ENCODE measurements at places on chromosomes 7 and 10. TPM values are rescaled to one million over a fixed set of nuclear protein-coding genes. Genes with fewer than 3 reads are reported as not detected.

The NSUN6 gene
- total RNA-seq: 6.8 TPM

The STAG3 gene
- total RNA-seq: 1.4 TPM

The ZNF117 gene
- total RNA-seq: 1.9 TPM

The HMX2 gene
- total RNA-seq: not detected

The ZNF239 gene
- total RNA-seq: 6.9 TPM

The CNNM1 gene
- under 0.01 TPM for total RNA-seq

The TMEM270 gene
- total RNA-seq: not detected

The NCOA4 gene
- total RNA-seq: 149 TPM

The SHH gene
- not detected for total RNA-seq

The KCNMA1 gene
- 9.8 TPM for total RNA-seq

The DOCK1 gene
- 100 TPM for total RNA-seq

The DYDC2 gene
- not detected for total RNA-seq

The CLRN3 gene
- not detected for total RNA-seq

The CALHM1 gene
- total RNA-seq: not detected

The CALML5 gene
- not detected for total RNA-seq

The ZNF467 gene
- total RNA-seq: 1.7 TPM

The TRPV5 gene
- not detected for total RNA-seq

The GFRA1 gene
- 0.35 TPM for total RNA-seq

The PDSS1 gene
- 4.7 TPM for total RNA-seq

The KCNIP2 gene
- 1.1 TPM for total RNA-seq

The LLCFC1 gene
- not detected for total RNA-seq

The GRID2IP gene
- not detected for total RNA-seq

The CFAP70 gene
- total RNA-seq: 0.94 TPM
